ENCODE measurements at places on chromosomes 1 and 21.

- no peaks in the 10 kb centered on the region for H3K27me3 ChIP-seq
- no peak overlapping the region for H3K4me3 ChIP-seq
- no peaks in the 10 kb centered on the region for H3K4me1 ChIP-seq
- H3K27ac ChIP-seq: no peak overlapping the region
- no peak for DNase-seq
- H3K36me3 ChIP-seq: no peaks in the 10 kb centered on the region
Measured at GRCh38 chr1:21518774-21519455, 9.7 kb downstream of the ALPL start.

DNA sequence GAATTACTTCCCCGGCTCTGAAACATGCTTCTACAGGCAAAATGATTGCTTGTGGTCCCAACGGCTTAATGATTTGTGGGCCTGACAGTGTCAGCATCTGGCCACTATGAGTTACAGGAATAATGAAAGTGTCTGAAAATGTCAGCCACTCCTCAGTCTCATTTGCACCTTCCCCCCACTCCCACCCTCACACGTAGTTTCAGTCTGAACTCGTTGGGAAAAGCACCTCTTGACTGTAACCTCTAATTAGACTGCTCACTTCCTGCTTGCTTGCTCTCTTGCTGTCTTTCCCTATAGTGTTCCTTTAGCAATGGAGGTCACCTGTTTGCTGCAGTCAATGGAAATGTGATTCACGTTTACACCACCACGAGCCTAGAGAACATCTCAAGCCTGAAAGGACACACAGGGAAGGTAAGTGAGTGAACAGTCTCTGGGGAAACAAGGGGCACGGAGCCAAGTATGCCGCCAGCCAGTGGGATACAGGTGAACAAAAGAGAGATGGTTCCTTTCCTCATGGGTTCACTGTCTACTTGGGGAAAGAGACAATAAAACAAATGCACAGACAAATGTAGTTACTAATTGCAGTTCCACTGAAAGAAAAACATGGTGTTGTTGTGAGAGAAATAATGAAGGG lies 27.1 kb downstream of the CFAP57 start:
- no peaks in the 10 kb centered on the region for H3K27me3 ChIP-seq
- peak overlapping the region; percentile 66 for H3K27ac ChIP-seq
- peaks cover 15% of the 10 kb centered on the region for H3K4me1 ChIP-seq

- H3K36me3 ChIP-seq: no peaks in the 10 kb centered on the region
- peaks cover 20% of the 10 kb centered on the region for H3K4me1 ChIP-seq
- no peak overlapping the region for H3K4me3 ChIP-seq
Measured at GRCh38 chr1:228169345-228169744, 3.7 kb downstream of the IBA57 start.

- H3K27me3 ChIP-seq: no peaks in the 10 kb centered on the region
- H3K27ac ChIP-seq: peak overlapping the region; percentile 32
- no peak overlapping the region for H3K4me3 ChIP-seq
- peaks cover 14% of the 10 kb centered on the region for H3K4me1 ChIP-seq
- H3K36me3 ChIP-seq: no peaks in the 10 kb centered on the region
Measured at GRCh38 chr1:200794506-200795065, 55.9 kb downstream of the CAMSAP2 start.

GRCh38 chr1:225146478-225146877 lies 217.0 kb downstream of the DNAH14 start:
- no peak overlapping the region for H3K4me3 ChIP-seq
- H3K36me3 ChIP-seq: no peaks in the 10 kb centered on the region
- H3K27ac ChIP-seq: no peak overlapping the region
- H3K4me1 ChIP-seq: no peaks in the 10 kb centered on the region

DNA sequence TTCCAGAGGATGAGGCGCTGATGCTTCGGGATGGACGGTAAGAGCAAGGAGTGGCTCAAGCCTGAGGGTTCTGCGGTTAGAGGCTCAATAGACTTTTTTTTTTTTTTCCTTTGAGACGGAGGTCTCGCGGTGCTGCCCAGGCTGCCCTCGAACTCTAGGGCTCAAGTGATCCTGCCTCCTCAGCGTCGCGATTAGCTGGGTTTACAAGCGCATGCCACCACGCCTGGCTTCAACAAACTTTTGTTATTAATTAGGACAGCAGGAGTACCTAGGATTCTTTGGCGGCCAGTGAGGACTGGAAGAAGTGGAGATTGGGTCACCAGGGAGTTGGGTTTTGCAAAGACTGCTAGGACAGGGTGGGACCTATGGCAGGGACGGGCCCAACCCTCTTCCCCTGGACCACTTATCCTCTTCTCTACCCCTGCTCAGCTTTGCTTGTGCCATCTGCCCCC lies 587 bp downstream of the SCNM1 start:
- H3K27ac ChIP-seq: peak overlapping the region; percentile 83
- peaks cover 3% of the 10 kb centered on the region for H3K36me3 ChIP-seq
- H3K27me3 ChIP-seq: no peaks in the 10 kb centered on the region
- peak overlapping the region; percentile 68 for H3K4me3 ChIP-seq

- no peaks in the 10 kb centered on the region for H3K27me3 ChIP-seq
- no peak for DNase-seq
- no peak overlapping the region for H3K27ac ChIP-seq
- H3K36me3 ChIP-seq: no peaks in the 10 kb centered on the region
- H3K4me1 ChIP-seq: peaks cover 8% of the 10 kb centered on the region
Measured at GRCh38 chr21:15968776-15969310, 239.1 kb downstream of the USP25 start.

GRCh38 chr1:240732390-240732789 lies 120.4 kb upstream of the GREM2 start:
- H3K4me1 ChIP-seq: no peaks in the 10 kb centered on the region
- no peak overlapping the region for H3K27ac ChIP-seq
- no peak overlapping the region for H3K4me3 ChIP-seq
- H3K36me3 ChIP-seq: no peaks in the 10 kb centered on the region
- no peaks in the 10 kb centered on the region for H3K27me3 ChIP-seq

DNA sequence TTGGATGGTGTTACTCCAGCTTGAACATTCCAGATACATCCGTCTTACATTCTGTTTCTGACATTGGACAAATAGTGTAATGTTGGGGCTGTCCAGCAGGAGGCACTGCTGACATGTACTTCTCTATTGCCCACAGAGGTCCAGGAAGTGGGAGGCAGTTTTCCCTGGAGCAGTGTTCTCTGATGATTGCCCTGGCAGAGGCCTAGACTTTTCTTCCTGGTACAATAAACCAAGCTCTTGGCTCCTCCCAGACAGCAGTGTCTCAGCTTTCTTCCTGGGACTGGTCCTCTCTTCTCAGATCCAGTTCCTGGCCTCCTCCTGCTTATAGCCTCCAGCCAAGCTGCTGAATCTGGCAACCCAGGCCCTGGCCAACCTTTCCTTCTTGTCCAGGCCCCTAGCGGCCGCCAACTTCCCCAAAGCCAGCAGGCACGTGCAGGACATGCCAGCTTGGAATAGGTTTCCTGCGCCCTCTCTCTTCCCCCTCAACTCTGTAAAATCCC lies 14.9 kb upstream of the IFNLR1 start:
- peaks cover 36% of the 10 kb centered on the region for H3K4me1 ChIP-seq
- peak overlapping the region; percentile 41 for H3K27ac ChIP-seq
- H3K36me3 ChIP-seq: no peaks in the 10 kb centered on the region
- peak; percentile 90 for DNase-seq
- no peak overlapping the region for H3K4me3 ChIP-seq

DNA sequence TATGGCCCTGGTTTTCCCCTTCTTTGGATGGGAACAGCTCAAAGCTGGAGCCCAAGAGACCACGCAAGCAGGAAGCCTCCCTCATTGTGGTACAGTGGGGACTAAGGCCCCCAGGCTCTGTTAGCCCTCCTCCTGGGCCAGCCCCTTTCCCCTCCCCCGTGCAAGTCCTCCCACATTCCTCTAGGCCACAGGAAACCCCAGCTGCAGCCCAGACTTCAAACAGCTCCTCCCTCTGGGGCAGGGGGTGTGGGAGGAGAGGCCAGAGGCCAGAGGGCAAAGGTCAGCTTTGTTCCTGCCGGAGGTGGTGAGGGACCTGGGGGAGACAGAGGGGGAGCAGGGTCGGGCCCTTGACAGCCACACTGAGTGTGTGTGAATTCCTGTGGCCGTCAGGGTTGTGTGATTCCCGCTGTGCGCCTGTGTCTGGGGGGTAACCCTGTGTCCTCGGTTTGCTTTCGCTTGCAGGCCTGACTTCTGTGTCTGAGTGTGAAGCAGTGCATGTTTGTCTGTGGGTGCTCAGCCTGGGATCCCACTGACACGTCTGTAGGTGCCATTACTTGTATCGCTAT lies 3.4 kb upstream of the AHDC1 start:
- H3K27me3 ChIP-seq: peaks cover 9% of the 10 kb centered on the region
- peaks cover 20% of the 10 kb centered on the region for H3K4me1 ChIP-seq
- H3K36me3 ChIP-seq: no peaks in the 10 kb centered on the region
- no peak overlapping the region for H3K4me3 ChIP-seq

GRCh38 chr1:236099355-236099974 lies 34.6 kb upstream of the NID1 start:
- no peaks in the 10 kb centered on the region for H3K36me3 ChIP-seq
- no peak overlapping the region for H3K27ac ChIP-seq
- DNase-seq: no peak
- peaks cover 6% of the 10 kb centered on the region for H3K27me3 ChIP-seq

DNA sequence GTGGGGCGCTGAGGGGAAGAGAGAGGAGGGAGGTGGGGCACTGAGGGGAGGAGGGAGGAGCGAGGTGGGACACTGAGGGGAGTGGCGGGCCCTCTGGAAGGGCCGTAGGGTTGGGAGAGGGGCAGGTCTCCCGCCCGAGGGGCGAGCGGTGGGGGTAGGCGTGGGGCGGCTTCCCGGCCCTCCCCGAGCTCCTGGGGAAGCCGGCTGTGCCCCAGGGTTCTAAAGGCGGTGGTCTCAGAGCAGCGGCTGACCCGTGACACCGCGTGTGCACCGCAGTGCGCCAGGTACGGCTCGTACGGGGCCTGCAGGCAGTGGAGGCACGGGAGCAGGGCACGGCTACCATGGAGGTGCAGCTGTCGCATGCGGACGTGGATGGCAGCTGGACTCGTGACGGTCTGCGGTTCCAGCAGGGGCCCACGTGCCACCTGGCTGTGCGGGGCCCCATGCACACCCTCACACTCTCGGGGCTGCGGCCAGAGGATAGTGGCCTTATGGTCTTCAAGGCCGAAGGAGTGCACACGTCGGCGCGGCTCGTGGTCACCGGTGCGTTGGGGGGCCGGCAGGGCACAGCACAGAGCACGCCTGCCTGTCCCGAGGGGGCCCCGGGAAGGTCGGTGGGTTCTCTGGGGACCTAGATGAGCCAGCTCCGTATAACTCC lies 68.5 kb downstream of the OBSCN start:
- no peak for DNase-seq
- no peaks in the 10 kb centered on the region for H3K4me1 ChIP-seq
- no peak overlapping the region for H3K27ac ChIP-seq
- H3K4me3 ChIP-seq: peak overlapping the region; percentile 43

DNA sequence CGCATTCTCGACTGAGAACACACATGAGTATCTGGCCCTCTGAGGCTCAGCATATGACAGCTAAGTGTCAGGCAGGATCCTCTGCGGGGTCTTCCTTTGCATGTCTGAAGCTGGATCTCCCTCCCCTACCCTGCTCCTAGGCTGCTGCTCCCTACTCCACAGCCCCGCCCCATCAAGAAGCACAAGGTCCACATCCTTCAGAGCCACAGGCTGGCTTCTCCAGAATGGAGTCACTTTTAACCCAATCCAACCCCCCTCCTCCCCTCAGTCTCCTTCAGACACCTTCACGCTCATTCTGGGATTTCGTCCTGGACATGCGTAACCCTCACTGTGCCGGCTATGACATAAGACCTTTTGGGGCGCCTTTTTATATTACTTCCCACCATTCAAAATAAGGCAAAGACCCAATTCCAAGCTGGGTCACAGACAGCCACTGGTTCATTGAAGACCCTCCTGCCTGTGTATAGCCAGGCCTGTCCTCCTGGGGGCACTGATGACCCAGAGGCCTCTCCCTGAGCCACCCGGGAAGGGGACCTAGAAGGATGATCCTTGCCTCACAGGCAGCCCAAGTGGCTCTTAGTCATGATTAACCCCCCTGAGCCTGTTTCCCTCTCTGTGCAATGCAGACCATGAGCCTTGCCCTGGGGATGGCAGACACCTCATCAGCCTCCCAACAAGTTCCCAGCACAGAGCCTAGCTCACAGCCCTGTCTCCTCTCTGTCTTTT lies 4.7 kb downstream of the ADGRB2 start:
- no peak overlapping the region for H3K4me3 ChIP-seq
- peaks cover 36% of the 10 kb centered on the region for H3K4me1 ChIP-seq
- peaks cover 14% of the 10 kb centered on the region for H3K27me3 ChIP-seq

GRCh38 chr1:246781212-246781611 lies 57.0 kb downstream of the SCCPDH start:
- no peaks in the 10 kb centered on the region for H3K27me3 ChIP-seq
- no peak overlapping the region for H3K27ac ChIP-seq
- H3K4me1 ChIP-seq: no peaks in the 10 kb centered on the region
- H3K36me3 ChIP-seq: no peaks in the 10 kb centered on the region

DNA sequence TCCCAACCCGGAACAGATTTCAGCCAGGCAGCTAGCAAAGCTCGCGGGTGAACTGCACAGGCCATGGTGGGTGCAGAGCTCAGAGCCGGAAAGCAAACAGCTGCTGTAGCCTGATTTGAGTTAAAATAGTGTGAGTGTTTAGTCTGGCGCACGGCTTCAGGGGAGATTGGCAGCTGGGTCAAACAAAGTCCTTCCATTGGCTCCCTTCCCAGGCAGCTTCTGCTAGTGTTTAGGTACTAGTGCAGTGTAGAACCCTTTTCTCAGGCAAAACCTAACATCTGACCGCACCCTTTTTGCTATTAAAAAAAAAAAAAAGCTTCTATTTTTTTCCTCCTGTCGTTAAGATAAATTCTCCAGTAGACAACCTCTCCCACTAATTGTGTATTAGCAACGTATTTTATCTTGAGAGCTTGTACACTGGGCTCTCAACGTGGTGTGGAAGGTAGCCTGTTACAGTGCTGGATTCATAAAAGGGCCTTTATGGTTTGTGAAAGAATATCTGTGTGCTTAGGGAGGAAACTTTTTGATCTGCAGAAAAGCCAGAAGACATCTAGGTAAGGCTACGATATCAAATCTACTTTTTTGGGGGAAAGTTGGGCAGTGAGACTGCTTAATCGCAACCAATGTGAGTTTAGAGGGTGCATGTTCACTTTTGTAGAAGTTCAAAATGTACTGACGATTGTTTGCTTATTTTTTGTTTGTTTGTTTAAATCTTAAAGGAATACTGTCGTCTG lies 689.6 kb downstream of the USP25 start:
- H3K36me3 ChIP-seq: no peaks in the 10 kb centered on the region
- H3K27ac ChIP-seq: no peak overlapping the region

DNA sequence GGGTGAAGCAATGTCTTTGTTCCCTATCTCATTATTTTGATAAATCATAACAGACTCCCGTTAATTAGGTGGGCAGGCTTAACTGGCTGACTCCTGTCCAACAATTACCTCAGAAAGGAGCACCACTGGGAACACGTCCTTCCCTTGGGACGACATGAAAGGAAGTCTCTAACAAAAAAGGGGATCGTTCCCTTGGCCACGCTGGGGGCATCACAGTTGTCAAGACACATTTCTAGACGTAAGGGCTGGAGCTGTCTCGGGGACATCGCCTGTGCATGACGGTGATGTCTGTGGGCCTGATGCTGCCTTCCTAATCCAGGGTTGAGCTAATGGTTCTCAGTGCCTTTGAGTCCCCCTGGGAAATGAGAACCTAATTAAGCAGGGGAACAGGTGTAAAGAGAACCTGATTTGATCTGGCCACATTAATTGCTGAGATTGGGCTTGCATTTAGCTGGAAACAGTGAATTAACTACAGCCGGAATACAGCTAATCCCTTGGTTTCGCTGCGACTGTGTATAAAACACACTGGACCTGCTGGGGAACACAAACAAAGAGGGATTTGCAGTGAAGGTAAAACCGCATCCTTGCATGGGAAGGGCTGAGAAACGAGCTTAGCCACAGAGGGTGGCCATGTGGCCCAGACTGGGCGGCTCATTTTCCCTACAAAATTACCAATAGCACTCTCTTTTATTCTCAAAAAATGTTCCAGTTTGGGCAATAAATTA lies 111.8 kb downstream of the MRPS6 start:
- H3K36me3 ChIP-seq: no peaks in the 10 kb centered on the region
- no peak overlapping the region for H3K4me3 ChIP-seq
- no peak overlapping the region for H3K27ac ChIP-seq
- no peaks in the 10 kb centered on the region for H3K27me3 ChIP-seq
- DNase-seq: no peak
- H3K4me1 ChIP-seq: no peaks in the 10 kb centered on the region
